Stimulated activated CD4-positive, alpha-beta T cell treated with anti-CD3 and anti-CD28 coated beads, Interleukin-4, amount 100 ng/mL, for 1 hour (primary cell): ENCODE measurements at places on chromosomes 7 and 10.

DNA sequence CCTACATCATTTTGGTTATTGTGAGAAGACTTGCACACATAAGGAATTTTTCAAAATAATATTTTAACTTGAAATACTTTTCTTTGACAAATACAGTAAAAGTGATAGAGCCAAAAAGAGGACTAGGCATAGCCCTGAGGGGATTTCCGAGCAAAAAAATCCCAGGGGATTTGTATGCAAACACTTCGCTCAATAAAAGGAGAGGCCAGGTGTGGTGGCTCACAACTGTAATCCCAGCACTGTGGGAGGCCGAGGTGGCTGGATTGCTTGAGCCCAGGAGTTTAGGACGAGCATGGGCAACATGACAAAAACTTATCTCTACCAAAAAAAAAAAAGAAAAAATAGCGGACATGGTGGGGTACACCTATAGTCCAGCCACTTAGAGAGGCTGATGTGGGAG is 193.0 kb downstream of the PCDH15 start:
- DNase-seq: no peak

DNA sequence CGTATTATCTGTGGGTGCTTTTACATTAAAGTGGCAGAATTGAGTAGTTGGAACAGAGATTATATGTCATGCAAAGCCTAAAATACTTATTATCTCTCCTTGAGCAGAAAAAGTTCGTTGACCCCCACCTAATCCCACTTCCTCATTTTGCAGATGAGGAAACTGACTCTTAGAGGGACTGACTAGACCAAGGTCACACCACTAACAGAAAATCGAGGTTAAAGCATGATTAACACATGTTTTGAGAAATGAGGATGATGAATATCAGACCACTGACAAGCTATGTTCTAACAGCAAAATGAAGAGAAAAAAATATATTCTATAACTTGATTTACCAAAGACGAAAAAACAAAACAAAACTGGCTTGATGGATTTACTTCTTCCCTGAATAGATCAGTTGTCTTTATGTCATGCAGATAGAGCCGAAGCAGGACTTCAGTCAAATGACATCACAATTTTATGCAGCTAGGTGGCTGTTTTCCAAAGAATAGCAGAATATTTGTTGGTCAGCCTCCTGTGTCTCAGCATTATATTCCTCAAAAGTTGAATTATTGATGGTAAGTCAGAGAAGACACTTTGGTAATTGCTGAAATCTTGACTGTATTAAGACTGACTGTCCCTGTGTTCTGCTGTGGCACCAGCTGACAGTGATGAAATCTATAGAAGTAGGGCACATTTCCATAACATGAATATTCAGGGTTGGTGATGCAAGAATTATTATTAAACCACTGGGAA is 24.2 kb upstream of the SMIM30 start:
- no peak for DNase-seq

- no peak for DNase-seq
Measured at GRCh38 chr10:66239062-66239461, 686.8 kb upstream of the LRRTM3 start.

GRCh38 chr10:99740933-99741559 is 9.0 kb downstream of the CUTC start:
- DNase-seq: no peak

DNA sequence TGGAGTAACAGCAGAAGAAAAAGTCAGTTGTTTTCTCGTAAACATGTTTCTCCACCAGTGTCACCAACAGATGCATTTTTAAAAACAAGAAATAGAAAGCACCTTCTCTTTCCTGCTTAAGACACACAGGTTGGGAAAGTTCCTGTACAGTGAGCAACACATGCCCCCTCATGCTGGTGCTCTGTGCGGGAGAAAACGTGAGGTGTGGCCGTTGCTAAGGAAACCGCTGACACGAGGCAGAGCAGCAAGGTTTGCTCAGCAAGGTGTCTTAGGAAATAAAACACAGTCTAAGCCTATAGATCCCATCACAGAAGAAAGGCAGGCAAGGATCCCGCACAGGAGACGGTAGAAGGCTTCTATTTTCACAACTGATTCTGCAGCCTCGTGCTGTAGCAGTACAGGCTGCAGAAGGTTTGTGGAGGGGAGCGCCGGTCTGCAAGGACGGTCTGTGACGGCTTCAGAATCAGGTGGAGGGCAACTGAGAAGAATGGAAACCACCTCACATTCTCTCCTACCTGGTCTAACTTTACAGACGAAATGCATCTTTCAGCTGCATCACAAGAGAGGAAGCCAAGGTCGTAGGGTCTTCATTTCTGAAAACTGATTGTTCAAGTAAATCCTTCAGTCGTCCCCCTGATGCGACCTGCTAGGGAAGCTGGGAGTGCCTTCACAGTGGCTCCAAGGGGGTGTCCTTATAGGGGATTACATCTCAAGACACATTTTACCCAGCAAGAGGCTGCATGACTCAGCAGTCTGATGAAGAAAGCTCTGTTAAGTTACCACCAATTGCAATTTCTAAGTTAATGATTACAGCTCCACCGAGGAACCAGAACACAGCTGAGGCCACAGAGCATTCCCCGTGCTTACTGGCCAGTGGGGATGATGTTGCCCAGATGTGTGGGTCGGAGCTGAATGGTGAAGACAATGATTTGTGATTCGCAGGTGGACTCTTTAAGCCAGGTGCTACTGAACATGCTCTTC is 150.7 kb upstream of the KLF14 start:
- DNase-seq: no peak

- DNase-seq: peak; percentile 10
Measured at GRCh38 chr10:100878291-100878910, 34.4 kb upstream of the SLF2 start.

DNA sequence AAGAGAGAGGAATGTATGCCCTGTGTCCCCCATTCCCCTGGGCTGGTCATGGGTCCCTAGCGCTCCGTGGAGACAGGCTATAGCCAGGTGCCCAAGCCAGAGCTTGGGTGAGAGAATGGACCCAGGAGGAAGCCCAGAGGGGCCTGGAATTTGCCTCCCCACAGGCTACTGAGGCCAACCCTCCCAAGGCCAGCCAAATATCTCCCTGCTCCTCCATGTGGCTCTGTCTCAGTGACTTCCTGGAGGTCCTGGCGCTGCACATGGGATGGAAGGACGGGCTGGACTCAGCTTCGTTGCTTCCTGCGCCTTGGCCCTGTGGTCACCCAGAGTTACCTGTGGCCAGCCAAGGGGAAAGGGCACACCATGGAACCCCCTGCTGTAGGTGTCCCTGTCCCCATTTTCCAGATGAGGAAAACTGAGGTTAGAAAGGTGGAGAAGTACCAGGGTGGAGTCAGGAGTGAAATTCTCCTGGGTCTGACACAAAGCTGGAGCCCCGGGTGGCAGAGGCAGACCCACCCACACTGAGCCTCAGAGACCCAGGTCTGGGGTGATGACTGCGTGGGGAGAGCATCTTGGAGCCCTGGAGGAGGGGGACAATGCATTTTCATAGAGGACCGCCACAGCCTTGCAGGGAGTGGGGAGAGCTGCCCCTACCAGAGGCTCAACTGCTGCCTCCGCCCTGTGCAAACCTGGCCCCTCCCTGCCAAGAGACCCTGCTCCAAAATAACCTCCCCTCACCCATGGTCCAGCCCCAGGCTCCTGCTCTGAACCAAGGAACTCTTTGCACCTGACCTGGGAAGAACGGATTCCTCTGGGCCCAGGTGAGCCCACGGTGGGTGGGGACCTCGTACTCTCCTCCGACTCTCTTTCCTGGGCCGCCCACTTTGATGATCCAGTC is 42.6 kb downstream of the TMEM270 start:
- no peak for DNase-seq

DNA sequence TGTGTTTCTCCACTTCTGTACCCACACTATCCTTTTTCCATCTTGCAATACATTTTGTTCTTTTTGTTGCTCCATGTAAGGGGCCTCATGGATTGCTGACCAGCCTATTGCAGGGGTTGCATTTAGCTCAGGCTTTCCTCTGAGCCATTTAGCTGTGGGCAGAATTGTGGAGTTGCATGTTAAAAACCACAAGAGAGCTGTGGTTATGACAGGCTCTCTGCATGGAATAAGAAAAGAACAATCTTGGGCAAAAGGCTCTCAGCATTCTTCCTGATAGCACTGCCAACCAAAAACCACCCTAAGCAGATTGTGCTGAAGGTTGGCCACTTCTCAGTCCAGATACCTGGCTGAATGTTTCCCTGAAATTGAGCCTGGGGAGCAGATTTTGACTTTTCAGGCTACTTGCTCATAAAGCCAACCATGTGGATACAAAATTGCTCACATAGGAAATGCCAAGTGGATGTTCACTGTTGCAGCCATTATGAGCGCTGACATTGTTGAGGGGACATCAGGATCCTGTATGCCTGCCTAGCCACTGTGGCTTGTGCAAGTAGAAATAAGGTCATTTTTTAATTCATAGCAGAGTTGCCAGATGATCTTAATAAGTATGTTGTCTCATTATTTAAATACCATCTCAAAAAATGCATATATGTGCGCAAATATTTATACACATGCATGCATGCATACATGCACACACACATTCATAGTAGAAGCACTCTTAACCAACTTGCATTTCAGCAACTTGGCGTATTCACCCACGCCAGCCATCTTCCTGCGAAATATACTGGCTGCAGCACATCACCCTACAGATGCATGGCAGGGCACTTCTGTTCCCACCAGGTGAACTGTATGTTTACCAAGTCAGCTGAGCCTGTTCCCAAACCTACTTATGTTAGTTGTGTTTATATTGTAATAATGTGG is 695.4 kb downstream of the LRMDA start:
- DNase-seq: no peak
